ENCODE measurements at places on chromosomes 16 and 17.

DNA sequence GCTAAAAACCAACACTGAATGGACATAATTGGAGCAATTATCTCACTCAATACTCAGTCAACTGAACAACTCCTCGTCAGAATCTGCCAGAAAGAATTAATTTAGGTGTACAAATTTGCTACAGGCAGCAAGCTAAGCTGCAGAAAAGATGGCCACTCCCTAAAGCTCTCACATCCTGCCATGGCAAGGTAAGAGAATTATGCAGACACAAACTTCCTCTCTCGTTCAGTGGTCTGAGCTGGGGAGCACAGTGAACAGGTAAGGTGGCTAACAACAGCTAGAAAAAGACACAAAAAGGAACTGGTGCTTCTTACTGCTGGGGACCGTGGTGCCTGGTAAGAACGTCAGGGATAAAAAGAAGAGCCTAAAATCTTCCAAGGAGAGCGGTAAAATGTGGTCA, 74.9 kb upstream of the BCAR1 start:
- DNase-seq = no peak

DNA sequence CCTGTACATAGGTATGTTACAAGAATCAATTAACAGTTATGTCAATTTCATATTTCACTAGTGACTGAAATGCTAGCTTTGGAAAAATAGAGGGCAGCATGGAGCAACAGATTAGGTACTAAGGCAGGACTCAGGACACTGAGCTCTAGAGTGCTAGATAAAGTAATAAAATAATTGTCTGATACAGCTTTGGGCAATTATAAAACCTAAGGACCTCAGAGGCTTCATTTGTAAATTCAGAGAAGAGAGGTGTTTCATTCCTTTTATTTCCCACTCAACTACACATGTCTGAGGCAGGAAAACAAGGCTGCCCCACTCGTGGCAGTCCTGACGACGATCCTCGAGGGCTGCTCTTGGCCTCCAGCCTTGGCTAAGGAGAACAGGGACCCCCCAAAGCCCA, 81.5 kb downstream of the CA4 start:
- peak; percentile 63 for DNase-seq

- DNase-seq = no peak
Observed at GRCh38 chr17:31275116-31275515, 21.9 kb downstream of the OMG start.

DNA sequence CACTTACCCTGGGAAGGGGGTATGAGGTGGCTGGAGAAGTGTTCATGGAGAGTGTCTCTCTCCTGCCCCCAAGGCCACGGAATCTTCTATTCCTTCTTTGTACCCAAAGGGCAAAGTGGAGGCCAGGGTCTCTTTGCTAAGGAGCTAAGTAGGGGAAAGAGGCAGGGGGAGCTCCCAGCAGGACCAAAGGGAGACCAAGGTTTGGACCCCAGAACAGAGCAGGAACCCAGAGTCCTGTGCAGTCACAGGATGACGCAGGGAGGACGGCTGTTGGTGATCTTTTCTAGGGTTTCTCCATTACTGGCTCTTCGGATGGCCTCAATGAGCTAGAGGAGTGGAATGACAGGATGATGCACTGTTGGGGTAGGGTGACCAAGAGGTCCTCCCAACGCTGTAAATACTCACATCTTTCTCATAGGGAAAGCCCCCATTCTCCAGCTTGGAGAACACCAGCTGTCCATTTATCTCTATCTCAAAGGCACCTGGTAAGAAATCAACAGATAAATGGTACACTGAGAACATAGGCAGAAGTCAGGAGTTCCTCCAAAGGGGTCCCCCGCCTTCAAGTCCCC, 966 bp downstream of the MIEN1 start:
- no peak for DNase-seq
